Natural killer cell (primary cell): ENCODE measurements at places on chromosomes 3 and 15.

DNA sequence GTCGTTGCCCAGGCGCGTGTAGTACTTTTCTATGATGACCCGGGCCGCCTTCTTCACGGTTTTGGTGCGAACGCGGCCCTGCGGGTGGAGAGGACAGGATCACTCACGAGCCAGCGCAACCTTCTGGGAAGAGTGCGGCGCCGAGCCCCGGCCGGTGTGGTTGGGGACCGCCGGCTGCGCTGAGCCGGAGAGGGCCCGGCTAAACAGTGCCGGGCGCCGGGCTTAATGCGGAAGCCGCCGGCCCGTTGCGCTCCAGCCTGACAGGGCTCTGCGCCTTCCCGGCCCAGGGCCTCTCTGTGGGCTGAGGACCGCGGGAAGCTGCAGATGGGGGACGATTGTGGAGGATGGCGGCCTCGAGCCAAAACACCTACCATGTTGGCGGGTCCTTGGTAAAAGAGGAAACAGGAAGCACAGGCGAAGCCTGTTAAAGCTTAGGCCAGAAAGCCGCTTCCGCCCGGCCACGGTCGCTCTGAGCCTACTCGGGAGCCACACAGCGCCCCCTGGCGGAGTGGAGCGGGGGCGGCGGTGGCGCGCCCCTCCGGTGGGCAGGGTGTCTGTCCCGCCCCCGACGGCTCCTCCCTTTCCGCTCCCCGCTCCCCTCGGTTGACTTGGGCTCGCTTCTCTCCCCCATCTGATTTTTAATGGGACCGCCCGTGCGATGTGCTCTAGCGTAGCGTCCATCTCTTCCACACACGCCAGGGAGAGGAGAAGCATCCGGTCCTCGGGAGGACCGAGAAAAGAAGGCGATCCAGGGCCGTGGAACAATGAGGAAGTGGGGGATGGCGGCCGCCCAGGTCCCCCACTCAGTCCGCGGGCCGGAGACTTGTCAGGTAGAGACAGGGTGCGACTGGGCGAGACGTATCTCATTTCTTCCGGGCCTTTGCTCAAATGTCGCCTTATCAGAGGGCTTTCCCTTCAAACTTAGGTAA lies at the start of gene RPS17:
RPS17 (minus strand) TSS at position 403 of the 929 bp plus-strand sequence; CDS start at position 374, 29 bp downstream.
- H3K27me3 ChIP-seq, result no peaks in the 10 kb centered on the region
- peaks cover 23% of the 10 kb centered on the region for H3K4me1 ChIP-seq
- H3K27ac ChIP-seq, result peak within 1 kb of the TSS; percentile 87
- peak; percentile 99 for DNase-seq
- H3K4me3 ChIP-seq, result peak within 1 kb of the TSS; percentile 83

DNA sequence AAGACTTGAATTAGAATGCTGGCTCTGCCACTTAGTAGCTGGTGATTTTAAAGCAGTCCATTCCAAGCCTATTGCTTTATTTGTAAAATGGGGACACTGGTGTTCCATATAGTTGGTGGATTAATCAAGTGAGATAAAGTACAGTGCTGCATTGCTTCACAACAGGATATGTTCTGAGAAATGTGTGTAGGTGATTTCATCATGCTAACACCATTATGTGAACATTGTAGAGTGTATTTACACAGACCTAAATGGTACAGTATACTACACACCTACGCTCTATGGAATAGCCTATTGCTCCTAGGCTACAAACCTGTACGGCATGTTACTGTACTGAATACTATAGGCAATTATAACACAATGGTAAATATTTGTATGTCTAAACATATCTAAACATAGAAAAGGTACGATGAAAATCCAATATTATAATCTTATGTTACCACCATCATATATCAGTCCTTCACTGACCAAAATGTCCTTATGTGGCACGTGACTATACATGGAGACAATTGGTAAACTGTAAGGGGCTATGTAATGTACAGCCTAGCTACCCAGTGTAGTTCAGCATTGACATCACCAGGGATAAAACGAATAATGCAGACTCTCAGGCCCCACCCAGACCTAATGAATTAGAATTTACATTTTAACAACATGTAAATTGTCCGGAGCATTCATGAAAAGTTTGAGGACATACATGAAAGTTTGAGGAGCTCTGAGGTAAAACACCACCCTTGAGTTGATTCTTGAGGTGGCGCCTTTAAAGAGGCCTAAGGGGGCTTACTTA lies 121.4 kb upstream of the BFSP2 start:
- no peaks in the 10 kb centered on the region for H3K36me3 ChIP-seq
- H3K27me3 ChIP-seq, result no peaks in the 10 kb centered on the region
- H3K4me1 ChIP-seq, result no peaks in the 10 kb centered on the region

DNA sequence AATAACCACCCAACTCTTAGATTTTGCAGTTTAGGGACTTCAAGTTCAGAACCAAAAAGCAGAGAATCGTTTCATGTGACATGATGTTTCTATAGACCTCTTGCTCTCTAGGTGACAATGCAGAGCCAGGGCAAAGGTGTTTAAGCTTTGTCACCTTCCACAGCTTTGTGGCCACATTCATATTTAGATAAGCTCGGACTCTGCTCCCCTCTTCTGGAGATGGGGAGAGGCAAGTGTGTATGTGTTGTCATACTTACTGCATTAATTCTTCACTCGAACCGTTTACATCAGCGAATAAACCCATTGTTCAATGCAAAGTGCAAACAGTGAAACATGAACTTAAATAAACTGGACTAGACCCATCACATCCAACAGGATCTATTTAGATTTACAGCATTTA lies 33.2 kb downstream of the ST3GAL6 start:
- no peak for DNase-seq
- H3K27ac ChIP-seq, result no peak overlapping the region
- no peaks in the 10 kb centered on the region for H3K36me3 ChIP-seq

DNA sequence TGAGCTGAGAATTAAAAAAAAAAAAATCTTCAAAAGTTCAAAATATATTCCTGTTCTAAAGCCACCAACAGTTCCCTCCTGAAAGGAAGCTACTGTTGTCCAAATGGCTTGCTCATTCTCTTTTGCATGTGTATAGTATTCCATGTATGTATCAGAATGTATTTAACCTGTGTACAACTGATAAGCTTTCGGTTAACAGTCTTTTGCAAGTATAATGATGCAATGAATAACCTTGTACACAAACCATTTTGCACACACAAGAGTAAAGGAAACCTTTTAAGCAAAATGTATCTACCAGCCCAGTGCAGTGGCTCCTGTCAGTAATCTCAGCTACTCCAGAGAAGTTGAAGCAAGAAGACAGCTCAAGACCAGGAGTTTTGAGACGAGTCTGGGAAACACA lies 32.6 kb downstream of the TOPBP1 start:
- no peak for DNase-seq
- no peaks in the 10 kb centered on the region for H3K27me3 ChIP-seq
- peaks cover 71% of the 10 kb centered on the region for H3K36me3 ChIP-seq

GRCh38 chr3:270688-271087 lies 74.1 kb downstream of the CHL1 start:
- no peaks in the 10 kb centered on the region for H3K4me1 ChIP-seq
- no peaks in the 10 kb centered on the region for H3K27me3 ChIP-seq
- no peak overlapping the region for H3K27ac ChIP-seq
- H3K36me3 ChIP-seq, result no peaks in the 10 kb centered on the region

DNA sequence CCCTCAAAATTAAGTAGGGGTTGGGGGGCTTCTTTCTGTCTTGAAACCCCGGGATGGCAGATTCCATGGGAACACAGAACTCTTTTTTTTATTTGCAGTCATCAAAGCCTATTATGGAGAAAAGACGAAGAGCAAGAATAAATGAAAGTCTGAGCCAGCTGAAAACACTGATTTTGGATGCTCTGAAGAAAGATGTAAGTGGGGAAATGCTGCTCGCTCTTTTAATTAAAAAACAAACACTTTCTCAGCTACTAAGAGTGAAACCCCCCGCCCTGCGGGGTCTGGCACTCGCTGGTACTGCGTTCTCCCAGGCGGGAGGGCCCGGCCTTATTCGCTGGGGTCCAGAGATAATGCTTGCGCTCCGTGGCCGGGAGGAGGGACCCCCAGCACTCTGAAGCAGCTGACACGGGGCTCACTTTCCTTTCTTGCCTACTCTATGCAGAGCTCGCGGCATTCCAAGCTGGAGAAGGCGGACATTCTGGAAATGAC lies 615 bp downstream of the HES1 start:
- no peaks in the 10 kb centered on the region for H3K36me3 ChIP-seq
- H3K27me3 ChIP-seq, result peaks cover 75% of the 10 kb centered on the region
- DNase-seq, result peak; percentile 20
- peak overlapping the region; percentile 14 for H3K27ac ChIP-seq

DNA sequence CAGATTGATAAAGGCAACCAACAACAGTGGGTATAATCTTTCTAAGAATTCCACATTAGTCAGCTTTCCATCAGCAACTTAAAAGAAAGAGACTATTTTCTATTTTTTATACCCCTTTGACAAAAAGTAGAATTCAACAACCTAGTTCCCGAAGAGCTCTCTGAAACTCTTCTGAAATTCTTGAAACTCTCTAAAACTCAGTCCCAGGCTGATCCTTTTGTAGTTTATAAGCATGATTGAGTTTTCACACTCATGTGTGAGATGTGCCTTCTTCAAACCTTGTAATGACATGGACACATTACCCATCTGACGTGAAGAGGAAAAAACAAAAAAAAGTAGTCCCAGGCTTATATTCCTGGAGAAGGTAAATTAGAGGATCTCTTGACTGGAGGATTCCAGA lies 31.4 kb downstream of the RAF1 start:
- no peaks in the 10 kb centered on the region for H3K4me1 ChIP-seq
- no peak overlapping the region for H3K27ac ChIP-seq
- H3K36me3 ChIP-seq, result no peaks in the 10 kb centered on the region
- DNase-seq, result no peak
- H3K27me3 ChIP-seq, result no peaks in the 10 kb centered on the region

GRCh38 chr15:65290228-65290627 lies 3.5 kb upstream of the PARP16 start:
- DNase-seq, result no peak
- H3K36me3 ChIP-seq, result no peaks in the 10 kb centered on the region
- no peaks in the 10 kb centered on the region for H3K27me3 ChIP-seq
- H3K27ac ChIP-seq, result no peak overlapping the region

GRCh38 chr15:31977812-31978661 lies 52.3 kb upstream of the CHRNA7 start:
- no peak overlapping the region for H3K4me3 ChIP-seq
- H3K27me3 ChIP-seq, result no peaks in the 10 kb centered on the region
- H3K4me1 ChIP-seq, result peaks cover 8% of the 10 kb centered on the region
- H3K36me3 ChIP-seq, result no peaks in the 10 kb centered on the region

- no peaks in the 10 kb centered on the region for H3K36me3 ChIP-seq
- no peak overlapping the region for H3K27ac ChIP-seq
- no peaks in the 10 kb centered on the region for H3K27me3 ChIP-seq
- DNase-seq, result no peak
These were observed 461.1 kb downstream of the C3orf38 start for GRCh38 chr3:88610820-88611219.

DNA sequence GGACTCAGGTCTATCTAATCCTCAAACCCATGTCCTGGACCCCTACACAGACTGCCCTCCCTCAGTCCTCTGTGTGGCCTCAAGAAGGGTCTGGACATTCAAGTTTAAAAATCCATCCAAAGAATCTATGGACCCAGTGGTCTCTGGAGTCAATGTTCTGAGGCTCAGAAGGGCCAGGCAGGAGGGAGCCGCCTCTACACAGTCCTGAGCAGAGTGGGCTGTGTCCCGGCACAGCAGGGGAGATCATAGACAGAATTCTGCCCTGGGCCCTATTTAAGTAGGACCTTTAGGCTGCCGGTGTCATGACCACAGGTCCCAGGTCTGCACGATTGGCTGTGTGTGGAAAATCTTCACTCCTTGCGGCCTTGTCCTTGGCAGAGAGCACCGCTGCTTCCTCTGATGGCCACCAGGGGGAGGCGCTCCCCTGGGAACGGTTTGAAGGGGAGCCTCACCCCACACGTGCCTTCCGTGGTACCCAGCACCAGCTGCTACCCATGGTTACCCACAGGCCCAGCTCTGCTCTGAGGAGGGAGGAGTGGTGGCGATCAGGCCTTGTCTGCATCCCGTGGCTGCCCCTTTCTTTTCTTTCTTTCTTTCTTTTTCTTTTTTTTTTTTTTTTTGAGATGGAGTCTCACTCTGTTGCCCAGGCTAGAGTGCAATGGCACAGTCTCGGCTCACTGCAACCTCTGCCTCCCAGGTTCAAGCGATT lies 37.9 kb downstream of the CHRD start:
- H3K4me1 ChIP-seq, result peaks cover 3% of the 10 kb centered on the region
- peak; percentile 30 for DNase-seq
- H3K4me3 ChIP-seq, result no peak overlapping the region
- H3K27ac ChIP-seq, result no peak overlapping the region
- no peaks in the 10 kb centered on the region for H3K27me3 ChIP-seq

DNA sequence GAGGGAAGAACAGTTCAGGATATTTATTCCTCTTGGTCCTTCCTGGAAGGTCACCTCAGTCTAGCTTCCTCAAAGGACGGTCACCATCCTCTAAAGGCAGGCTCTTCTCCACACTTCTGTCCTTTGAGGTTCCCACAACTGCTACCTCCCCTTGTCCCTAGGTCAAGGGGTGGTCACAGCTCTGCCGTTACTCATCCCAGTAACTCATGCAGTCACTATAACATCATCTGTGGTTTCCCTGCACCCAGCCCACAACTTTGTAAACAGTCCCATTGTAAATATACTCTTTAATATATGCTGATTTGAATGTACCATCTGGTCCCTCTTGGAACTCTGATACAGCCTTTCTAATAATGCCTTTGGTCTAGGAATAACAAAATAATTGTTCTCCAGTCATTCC lies 887.4 kb downstream of the FHIT start:
- no peak for DNase-seq
- H3K27me3 ChIP-seq, result no peaks in the 10 kb centered on the region
- no peaks in the 10 kb centered on the region for H3K36me3 ChIP-seq

DNA sequence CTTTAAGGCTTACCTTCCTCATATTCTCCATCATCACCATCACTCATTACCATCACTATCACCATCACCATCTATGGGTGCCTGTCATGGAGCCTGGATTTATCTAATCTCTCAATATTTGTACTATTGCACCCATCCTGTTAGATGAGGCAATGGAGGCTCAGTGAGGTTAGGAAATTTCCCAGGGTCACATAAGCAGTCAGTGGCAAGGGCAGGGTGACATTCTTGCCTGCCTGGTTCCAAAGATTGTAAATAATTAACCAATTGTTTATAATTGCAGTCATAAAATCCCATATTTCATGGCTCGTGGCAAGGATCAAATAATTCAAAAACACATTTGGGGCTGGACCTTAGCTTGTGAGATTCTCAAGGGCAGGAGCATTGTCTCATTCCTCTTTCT lies 55.2 kb downstream of the MGLL start:
- no peaks in the 10 kb centered on the region for H3K27me3 ChIP-seq
- peaks cover 16% of the 10 kb centered on the region for H3K4me1 ChIP-seq
- no peak overlapping the region for H3K4me3 ChIP-seq
- no peak for DNase-seq
- H3K27ac ChIP-seq, result no peak overlapping the region

DNA sequence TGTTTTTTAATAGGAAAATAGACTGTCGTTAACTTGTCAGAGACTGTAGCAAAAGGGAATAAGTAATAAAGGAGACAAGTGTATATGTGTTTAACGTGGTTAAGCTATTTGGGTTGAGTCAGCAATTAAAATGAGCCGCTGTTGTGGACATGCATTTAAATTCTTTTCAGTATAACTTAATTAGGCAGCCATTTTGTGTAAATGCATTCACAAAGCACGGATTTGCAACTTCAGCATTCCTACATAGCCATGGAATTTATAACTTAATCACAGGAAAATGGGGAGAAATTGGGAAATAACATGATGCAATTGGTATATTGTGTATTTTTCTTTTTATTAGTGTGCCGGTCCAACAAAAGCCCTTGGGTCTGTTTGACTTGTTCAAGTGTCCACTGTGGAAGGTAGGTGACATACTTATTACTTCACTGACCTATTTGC lies 27.9 kb downstream of the USP3 start:
- H3K36me3 ChIP-seq, result peaks cover 7% of the 10 kb centered on the region
- no peak for DNase-seq
- peaks cover 15% of the 10 kb centered on the region for H3K4me1 ChIP-seq
- H3K27ac ChIP-seq, result no peak overlapping the region
- H3K4me3 ChIP-seq, result no peak overlapping the region
